ENCODE measurements at places on chromosomes 11 and 22. TPM values are rescaled to one million over a fixed set of nuclear protein-coding genes. Genes with fewer than 3 reads are reported as not detected.

Gene SHISA8
- 0.30 TPM for total RNA-seq

Gene CD248
- total RNA-seq: 16.8 TPM

Gene PGA5
- not detected for total RNA-seq

Gene ARSA
- total RNA-seq: 49.6 TPM

Gene DEAF1
- total RNA-seq: 39.0 TPM

Gene CDC42EP1
- 0.42 TPM for total RNA-seq

Gene PTPN5
- not detected for total RNA-seq

Gene ACR
- not detected for total RNA-seq

Gene MS4A15
- total RNA-seq: not detected

Gene PGR
- not detected for total RNA-seq

Gene KRTAP5-2
- total RNA-seq: not detected

Gene GGTLC2
- not detected for total RNA-seq

Gene SUSD2
- total RNA-seq: 0.52 TPM

Gene OR2AG2
- total RNA-seq: not detected

Gene PAK1
- total RNA-seq: 66.1 TPM

Gene LMNTD2
- 0.23 TPM for total RNA-seq

Gene ZNRF3
- total RNA-seq: 0.26 TPM

Gene DDI1
- total RNA-seq: not detected

Gene RAG1
- total RNA-seq: 0.32 TPM

Gene HTR3B
- total RNA-seq: not detected

Gene FAM181B
- not detected for total RNA-seq

Gene KCNK7
- total RNA-seq: 0.80 TPM

Gene SPDYC
- not detected for total RNA-seq

Gene KLHDC7B
- total RNA-seq: 10.2 TPM

Gene SAA4
- not detected for total RNA-seq

Gene MPZL3
- 20.4 TPM for total RNA-seq

Gene APOBEC3F
- total RNA-seq: 39.8 TPM

Gene RTN3
- 55.8 TPM for total RNA-seq

Gene OR51B4
- total RNA-seq: not detected

Gene DNAJB13
- total RNA-seq: 0.26 TPM

Gene HBG2
- not detected for total RNA-seq

Gene GDPD4
- not detected for total RNA-seq

Gene POGLUT3
- 27.5 TPM for total RNA-seq

Gene RCE1
- total RNA-seq: 24.1 TPM

Gene KLHL35
- total RNA-seq: not detected

Gene DDX25
- 0.50 TPM for total RNA-seq

Gene FIBIN
- not detected for total RNA-seq

Gene FSHB
- total RNA-seq: not detected

Gene INS
- not detected for total RNA-seq

Gene TSGA10IP
- total RNA-seq: not detected
